ENCODE measurements at places on chromosomes 4 and X.

DNA sequence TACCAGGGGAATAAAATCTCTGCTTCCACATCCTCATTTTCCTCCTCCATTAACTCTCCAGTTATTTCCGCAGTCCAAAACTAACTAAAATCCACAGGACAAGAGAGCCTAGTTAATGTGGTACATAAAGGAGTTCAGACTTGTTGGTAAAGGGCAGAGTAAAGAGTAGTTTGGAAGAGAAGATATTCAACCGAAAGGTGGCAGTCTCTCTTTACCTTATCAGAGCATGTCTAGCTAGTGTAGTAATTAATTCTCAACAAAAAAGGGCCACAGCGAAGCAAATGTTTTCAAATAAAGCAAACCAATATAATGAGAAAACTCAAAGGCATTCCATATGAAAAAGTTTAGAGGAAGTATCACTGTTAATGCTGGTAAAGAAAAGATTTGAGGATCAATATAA is 286.5 kb downstream of the GLUD2 start:
- DNase-seq: no peak

- no peak for DNase-seq
These were observed 25.7 kb downstream of the ARL9 start for GRCh38 chr4:56531149-56531770.

- peak; percentile 34 for DNase-seq
These were observed 155.3 kb upstream of the EDNRA start for GRCh38 chr4:147325571-147325981.

DNA sequence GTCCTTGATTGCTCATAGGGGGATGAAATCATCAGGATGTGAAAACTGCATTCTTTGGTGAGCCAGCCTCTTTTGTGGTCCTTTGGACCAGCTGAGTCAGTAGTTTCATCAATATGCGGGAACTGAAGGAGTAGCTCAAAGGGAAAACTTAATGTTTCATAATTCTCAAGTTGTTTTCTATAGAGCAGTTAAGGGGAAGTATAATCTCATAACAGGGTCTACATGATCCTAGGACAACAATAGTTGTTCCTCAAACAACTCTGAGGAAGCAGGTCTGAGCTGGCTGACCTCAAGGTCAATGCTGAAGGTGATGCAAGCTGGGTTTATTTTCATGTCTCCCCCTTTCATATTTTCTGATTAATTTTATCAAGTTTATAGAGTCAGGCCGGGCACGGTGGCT is 36.1 kb upstream of the IRF2 start:
- peak; percentile 91 for DNase-seq

- no peak for DNase-seq
These were observed 84.6 kb upstream of the GUCY1A1 start for GRCh38 chr4:155582041-155582440.

DNA sequence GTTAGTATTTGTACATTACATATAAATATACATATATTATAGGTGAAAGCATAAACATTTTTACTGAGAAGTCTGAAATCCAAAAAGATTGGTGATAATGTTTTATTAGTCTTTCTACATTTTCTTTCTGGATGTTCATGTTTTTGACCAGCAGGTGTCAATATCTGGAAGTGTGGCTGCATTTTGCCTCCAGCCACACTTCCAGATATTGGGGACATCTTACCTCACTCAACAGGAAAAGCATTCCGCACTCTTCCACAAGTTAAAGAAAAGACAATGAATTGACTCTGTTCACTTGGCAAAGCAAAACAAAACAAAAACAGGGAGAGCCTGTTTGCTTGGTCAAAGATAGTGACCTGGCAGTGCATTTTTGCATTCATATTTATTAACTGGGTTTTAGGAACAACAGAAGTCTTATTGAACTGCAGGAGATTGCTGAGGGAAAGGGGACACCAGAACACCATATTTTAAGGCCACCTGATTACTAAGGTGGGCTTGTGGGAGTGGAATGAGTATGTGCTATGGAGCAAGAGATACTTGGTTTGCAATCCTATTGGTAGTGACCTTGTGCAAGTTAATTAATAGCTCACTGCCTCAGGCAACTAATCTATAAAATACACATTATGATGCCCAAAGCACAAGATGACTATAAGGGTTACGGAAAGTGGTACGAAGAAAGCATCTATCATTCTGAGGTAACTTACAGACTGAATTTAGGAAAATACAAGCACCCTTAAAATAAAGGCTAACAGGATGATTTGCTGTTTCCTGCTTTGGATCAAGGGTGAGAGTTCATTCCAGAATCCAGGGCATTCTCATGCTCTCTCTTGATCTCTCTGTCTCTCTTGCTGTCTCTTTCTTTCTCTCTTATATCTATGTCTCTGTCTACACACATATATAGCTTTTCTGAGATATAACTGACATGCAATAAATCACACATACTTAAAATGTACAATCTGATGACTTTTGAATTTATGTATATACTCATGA is 389.9 kb upstream of the EMCN start:
- no peak for DNase-seq

- no peak for DNase-seq
These were observed 15.2 kb downstream of the SNX25 start for GRCh38 chr4:185224597-185224996.

GRCh38 chrX:43643662-43644061 is 12.4 kb upstream of the MAOA start:
- peak; percentile 17 for DNase-seq

DNA sequence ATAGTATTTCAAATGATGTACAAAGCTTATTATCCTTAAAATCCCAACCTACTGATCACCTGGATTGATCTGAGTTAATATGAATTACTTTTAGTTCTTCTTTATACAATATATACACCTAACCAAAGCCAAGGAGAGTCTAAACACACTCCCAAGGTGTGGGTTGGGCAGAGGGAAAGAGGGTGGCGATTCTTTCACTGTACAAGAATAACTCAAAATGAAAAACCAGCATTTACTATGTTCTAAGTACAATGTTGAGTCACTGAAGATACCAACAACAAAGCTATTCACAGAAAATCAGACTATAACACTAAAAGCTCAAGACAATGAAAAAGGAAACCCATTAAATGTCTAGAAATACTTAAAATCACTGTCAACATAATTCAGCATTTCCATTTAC is 46.6 kb downstream of the ANKRD17 start:
- no peak for DNase-seq

DNA sequence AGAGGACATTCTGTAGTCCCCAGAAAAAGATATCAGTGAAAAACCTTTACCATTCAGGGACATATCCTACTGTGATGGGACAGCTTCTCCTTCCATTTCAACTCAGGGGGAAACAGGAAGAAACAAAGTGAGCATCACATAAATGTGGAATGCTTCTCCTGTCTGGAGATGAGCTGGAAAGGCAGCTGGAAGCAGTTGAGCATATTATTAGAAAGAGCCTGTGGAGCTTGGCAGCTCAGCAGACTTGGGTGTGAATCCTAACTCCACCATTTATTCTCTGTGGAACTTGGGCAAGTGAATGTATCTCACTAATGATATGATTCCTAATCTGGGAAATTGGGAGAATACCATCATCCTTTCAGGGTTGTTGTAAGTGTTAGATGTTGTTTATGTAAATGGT is 232.1 kb upstream of the F9 start:
- DNase-seq: no peak

- DNase-seq: peak; percentile 19
These were observed 158.7 kb downstream of the DCHS2 start for GRCh38 chr4:154332681-154333421.

DNA sequence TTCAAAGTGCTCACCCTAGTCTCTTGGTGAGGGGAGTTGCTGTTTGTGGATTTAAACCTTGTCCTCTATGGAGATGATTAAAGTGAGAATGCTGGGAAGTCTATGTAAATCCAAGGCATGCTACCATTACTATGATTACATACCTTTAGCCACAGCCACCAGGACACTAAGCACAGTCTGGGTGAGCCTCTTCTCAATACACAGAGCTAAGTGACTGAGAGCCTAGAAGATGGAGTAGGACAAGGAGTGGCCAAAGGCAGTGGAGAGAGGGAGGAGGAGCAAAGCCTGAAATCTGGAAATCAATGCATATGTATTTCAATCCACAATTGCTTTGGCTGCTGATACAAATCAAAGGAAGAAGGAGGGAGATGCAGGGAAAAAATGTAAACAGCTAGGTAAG is 12.7 kb upstream of the TSPAN5 start:
- no peak for DNase-seq

GRCh38 chr4:71680706-71681105 is 103.2 kb downstream of the GC start:
- DNase-seq: no peak

GRCh38 chr4:43757147-43757546 is 691.5 kb downstream of the KCTD8 start:
- no peak for DNase-seq

DNA sequence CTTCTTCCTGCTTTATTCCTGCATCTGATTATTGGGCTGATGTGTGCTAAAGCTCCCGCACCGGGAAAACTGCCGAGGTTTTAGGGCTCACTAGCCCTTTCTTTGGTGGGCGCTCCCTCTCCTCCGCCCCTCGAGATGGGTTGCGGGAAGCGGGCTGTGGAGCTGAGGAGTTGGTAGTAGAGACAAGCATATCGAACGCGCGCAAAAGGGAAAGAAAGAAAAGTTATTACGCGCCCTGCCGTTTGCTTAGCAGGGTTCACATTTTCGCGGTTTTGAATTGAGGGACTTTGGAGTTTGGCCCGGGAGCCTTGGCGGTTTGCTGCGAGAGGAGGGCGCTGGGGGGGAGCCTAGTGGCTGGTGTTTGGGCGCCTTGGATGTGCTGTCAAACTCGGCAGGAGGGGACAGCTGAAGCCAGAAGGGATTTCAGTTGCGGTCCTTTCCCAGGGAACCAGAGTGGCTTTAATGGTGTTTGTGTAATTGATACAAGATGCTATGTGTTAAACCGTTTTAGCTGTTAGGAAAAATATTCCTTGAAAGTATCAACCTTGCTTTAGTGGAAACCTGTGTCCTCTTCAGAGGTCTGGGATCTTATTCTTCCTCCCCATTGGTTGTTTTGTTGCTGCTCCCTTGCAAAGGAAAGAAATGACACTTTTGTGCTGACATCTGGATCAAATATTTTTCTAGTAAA is 1.1 kb downstream of the GAB1 start:
- DNase-seq: peak; percentile 48

Data from suppressor macrophage treated with lipopolysaccharide for 4 hours (primary cell).